ENCODE measurements at places on chromosomes 6 and 20. TPM values are rescaled to one million over a fixed set of nuclear protein-coding genes. Genes with fewer than 3 reads are reported as not detected.
A peak's percentile ranks its signal among the peaks of the same experiment; 100 is the strongest.

The SIRPB1 gene
- polyA plus RNA-seq = not detected

- DNase-seq = no peak
Measured at GRCh38 chr20:61833807-61834610, 231.7 kb downstream of the TAF4 start.

The F13A1 gene
- not detected for polyA plus RNA-seq

The OTOR gene
- not detected for polyA plus RNA-seq

The TINAG gene
- not detected for polyA plus RNA-seq

DNA sequence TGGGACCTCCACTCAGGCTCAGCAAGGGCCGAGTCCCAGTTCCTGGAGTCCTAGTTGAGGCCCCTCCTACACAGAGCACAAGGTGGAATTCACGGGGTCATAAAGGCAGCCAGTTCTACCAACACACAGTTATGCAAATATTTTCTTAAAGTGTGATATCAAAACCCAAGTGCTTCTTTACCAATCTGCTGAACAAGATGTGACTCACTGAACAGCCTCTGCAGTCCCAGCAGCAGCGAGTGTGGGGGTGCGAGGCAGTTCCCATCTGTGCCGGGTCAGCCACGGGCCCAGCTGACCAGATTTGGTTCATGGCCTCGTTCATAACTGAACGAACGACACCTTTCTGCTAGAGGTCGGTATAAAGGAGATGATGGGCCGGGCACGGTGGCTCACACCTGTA, 4.5 kb upstream of the TCEA2 start:
- DNase-seq = no peak

DNA sequence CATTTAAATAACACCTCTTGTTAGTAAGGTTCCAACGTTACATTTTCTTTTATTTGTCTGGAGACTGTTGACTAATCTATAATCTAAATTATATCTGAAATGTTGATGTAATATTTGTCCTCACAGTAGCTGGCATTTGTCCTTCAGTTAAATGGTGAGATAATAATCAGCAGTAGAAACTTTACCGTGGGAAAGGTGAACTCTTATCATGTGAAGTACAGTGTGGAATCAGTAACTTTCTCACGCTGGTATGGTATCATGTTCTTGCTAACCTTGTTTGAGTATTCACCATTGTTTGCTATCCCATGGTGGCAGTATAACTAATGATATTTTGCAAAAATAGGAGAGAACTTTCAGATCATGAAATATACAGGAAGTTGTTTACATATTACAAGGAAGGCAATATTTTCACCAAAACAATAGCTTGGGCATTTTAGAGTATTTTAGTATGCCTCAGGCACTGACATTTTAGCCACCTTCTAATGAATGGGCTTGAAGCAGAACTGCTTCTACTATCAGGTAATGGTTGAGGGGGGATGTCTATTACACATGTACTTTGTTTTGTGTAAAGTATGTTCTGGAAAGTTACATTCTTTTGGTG, 4.8 kb downstream of the GMNN start:
- no peak for DNase-seq

GRCh38 chr6:141359953-141360352, 772.8 kb upstream of the GJE1 start:
- DNase-seq = no peak

DNA sequence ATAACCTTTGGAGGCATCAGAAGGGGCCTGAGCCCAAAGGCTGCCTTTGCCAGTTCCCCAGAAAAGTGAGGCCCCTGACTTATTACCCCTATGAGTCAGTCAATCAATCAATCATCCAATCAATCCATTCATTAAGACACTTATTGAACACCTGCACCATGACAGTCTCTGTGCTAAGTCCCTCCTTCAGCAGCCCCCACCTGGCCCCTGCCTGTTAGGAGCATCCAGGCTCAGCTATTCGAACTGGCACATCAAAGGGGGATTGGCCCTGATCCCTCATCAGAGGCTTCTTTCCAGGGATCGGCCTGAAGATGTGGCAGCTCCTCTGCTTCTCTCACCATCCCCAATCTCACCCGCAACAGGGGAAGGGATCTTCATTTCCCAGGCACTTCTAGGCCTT, 27.7 kb upstream of the VEGFA start:
- DNase-seq = no peak

DNA sequence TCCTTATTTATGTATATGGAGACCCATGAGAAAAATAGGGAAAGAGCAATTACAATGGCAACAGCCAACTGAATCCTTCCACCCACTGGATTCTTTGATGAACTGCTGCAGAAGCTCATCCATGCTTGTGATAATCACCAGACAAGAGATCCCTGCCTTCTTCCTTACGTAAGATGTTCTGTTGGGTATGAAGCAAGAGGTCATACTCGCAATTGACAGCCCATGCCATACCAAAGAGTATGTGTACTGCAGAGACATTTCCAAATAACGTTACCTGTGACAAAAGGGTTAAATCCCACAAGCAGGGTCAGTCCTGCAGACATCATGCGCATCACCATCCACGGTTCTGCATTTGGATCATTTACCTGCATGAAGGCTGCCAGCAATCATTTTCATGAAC, 27.8 kb downstream of the ELOVL5 start:
- no peak for DNase-seq

DNA sequence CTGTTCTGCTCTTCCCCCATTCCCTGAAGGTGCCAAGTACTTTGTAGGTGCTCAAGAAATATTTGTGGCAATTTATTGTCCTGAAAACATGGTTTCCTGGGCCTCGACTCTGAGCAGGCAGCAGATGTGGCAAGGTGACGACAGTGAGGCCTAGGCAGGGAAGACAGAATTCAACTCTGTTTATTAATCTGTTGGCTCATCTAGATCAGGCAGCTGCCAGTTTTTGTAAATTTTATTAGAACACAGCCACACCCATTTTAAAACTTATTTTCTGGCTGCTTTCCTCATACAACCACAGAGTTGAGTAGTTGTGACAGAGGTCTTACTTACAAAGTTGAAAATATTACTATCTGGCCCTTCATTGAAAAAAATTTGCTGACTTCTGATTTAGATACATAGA, 24.5 kb downstream of the MAPK14 start:
- DNase-seq = no peak

GRCh38 chr6:118578617-118579016, 30.5 kb downstream of the PLN start:
- no peak for DNase-seq

DNA sequence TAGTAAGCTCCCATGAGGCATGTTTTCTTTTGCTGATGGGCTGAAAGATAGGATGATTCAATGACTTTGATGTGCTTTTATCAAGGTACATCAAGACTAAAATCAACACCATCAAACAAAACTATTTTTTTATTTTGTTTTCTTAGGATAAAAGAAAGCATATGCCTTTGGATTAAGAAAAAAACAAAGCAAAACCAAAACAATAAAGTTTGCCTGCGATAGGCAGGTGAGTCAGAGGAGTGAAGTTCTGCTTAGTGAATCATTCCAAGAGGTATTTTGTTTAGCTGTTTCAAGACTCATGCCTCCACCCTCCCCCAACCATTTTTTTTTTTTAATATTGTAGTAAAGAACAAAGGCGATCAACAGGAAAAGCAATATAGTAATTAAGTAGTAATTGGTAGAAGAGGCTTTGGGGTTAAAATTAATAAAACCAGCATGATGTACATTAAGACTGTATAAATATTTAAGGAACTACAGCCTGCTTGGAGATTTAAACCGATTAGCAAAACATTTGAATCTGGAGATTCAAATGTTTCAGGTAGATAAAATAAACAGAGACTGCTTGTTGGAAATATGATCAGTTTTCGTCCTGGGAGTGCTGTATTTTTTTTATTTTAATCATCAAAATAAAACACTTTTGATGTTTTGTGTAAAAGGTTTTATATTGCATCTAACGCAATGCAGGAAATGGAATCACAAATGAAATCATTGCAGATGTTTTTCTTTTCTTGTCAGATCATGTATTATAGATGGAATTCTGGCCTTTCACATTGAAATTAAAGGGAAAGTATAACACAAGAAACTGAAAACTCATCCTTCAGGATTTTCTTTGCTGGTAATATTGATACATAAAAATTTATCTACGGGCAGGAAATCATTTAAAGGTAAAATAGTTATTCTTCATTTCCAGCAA, 482.3 kb upstream of the MANEA start:
- DNase-seq = peak; percentile 16

The PDE7B gene
- 17.4 TPM for polyA plus RNA-seq

DNA sequence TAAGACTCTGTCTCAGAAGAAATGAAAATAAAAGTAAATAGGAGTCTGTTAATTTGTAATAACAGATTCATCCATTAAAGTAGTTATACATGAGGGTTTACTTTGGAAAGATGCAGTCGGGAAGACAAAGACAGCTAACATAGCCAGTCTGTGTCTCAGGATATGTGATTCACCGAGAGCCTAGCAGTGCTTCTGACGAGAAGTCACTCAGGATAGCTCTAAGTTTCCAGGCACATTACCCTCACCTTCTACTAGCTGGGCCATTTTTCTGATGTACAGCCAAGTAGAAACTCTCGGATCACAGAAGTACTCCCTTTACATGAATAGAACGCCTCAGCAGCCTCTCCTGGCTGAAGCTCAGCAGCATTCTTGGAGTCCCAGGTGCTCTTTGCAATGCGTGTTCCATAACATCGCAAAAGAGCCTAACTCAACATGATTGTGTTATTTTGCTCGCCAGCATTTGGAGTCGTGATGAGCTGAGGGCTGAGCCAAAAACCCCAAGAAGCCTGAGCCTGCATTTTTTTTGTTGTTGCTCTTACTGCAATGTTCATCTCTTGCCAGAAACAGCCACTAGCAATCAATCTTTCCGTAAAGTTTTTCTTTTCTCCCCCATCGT, 22.4 kb upstream of the TASP1 start:
- no peak for DNase-seq

DNA sequence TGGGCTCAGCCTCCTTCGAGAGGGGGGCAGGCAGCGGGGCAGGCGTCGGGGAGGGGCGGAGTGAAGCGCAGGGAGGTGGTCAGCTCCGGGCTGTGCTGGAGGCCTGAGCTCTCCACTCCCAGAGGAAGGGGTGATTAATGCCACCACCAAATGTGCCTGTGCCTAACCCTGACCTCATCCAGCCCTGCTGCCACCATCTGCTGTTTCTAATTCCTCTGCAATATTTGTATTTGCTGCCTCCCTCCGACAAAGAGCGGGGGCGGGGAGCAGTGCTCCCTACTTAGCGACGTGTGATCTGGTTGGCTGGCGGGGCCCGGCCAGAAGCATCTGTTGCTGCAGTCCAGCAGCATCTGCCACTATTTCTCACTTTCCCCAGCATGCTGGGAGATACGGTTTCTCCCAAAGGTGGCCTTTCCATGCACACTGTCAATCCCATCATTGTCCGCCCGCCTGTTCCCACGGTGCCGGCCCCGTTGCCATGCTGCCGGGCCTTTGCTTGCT, 47.0 kb downstream of the DLL1 start:
- DNase-seq = no peak

GRCh38 chr6:29071831-29072723, 15.0 kb downstream of the OR2B3 start:
- no peak for DNase-seq

The E2F3 gene
- polyA plus RNA-seq = 10.4 TPM

The LTB gene
- not detected for polyA plus RNA-seq

DNA sequence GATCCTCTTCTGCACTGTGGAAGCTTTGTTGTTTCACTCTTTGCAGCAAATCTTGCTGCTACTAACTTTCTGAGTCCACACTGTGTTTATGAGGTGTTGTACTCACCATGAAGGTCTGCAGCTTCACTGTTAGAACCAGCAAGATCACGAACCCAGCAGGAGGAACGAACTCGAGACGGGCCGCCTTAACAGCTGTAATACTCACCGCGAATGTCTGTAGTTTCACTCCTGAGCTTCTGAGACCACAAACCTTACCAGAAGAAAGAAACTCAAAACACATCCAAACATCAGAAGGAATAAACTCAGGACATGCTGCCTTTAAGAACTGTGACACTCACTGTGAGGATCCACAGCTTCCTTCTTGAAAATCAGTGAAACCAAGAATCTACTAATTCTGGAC, 48.1 kb upstream of the MBOAT1 start:
- no peak for DNase-seq

DNA sequence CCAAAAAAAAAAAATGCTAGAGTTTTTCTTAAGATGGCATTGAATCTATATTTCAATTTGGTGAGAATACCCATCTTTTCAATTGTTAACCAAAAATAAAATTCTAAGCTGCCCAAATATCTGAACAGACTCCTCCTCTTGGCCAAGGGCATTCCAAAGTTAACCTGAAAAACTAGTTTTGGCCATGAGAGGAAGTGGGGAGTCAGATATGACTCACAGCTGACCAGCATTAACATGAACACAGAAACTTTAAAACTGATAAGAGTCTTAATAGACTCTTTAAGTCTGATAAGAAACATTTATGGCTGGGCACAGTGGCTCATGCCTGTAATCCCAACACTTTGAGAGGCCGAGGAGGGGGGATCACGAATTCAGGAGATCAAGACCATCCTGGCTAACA, 171.3 kb downstream of the FAXC start:
- no peak for DNase-seq

GRCh38 chr6:157731221-157731620, 91.8 kb upstream of the SNX9 start:
- DNase-seq = no peak

The TCF15 gene
- not detected for polyA plus RNA-seq

GRCh38 chr6:117919775-117920729, 13.0 kb downstream of the SLC35F1 start:
- no peak for DNase-seq

DNA sequence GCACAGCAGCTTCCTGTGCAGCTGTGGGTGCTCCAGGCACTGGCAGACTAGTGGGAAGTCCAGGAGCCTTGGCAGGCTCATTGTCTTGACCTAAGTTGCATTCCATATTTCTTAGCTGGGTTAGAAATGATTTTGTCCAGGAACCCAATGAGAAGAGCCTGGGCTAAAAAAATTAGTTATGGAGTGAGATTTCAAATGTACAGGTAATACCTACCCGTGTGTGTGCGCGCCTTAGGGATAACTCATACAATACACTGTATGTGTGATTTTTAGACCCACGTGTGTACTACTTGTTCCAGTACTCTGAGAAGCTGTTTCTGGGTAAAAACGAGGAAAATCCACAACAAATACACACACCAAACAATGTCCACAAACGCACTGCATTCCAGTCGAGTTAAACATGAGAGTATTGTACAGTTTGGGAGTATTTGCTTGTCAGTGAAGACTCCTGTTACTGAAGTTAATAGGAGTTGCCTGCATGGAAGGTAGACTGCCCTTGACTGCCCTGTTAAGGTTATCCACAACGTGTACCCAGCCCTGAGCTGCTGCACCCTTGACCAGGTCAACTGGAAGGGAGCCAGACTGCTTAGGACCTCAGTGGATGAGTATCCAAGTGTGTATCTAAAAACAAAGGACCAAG, 1.4 kb downstream of the PAQR8 start:
- no peak for DNase-seq

GRCh38 chr20:63553933-63554290, at the start of gene FNDC11:
Gene FNDC11, plus strand, starts transcription at chr20:63554159. Its CDS starts 1,505 bp downstream, at chr20:63555664.
- DNase-seq = no peak

DNA sequence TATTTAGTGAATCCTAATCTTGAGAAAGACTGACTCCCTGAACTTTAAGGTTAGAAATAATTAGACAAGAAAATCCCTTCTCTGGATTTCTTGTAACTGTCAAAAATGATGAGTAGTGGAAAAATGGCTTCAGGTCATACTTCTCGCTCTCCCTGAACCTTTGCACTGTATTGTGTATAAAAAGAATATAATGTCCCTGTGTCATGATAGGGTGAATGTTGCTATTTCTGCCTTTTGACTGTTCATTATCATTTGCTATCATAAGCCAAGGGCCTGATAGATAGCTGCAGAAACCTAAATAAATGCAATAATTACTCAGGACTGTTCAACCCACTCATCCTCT, 39.3 kb downstream of the ALDH8A1 start:
- no peak for DNase-seq

- DNase-seq = no peak
Measured at GRCh38 chr20:49214571-49214970, 4.6 kb upstream of the DDX27 start.
